ENCODE measurements at places on chromosomes 12 and 14. TPM values are rescaled to one million over a fixed set of nuclear protein-coding genes. Genes with fewer than 3 reads are reported as not detected.

Gene GPR162
- polyA plus RNA-seq: 4.4 TPM

Gene FZD10
- polyA plus RNA-seq: 0.37 TPM

Gene CEP170B
- 8.3 TPM for polyA plus RNA-seq

Gene PPM1H
- polyA plus RNA-seq: 7.8 TPM

Gene CLEC1B
- 0.48 TPM for polyA plus RNA-seq

Gene TROAP
- 12.4 TPM for polyA plus RNA-seq

Gene FKBP11
- polyA plus RNA-seq: 36.7 TPM

Gene LYZ
- 233 TPM for polyA plus RNA-seq

Gene AMDHD1
- polyA plus RNA-seq: 2.2 TPM

Gene KRT80
- polyA plus RNA-seq: 4.8 TPM

Gene P2RX2
- 2.5 TPM for polyA plus RNA-seq

Gene RNF212B
- 0.07 TPM for polyA plus RNA-seq

Gene ZFHX2
- 0.48 TPM for polyA plus RNA-seq

Gene PDZRN4
- 0.48 TPM for polyA plus RNA-seq

Gene KRT77
- 4.1 TPM for polyA plus RNA-seq

Gene MYG1
- polyA plus RNA-seq: 57.9 TPM

Gene MMAB
- polyA plus RNA-seq: 28.7 TPM

Gene GUCY2C
- 0.14 TPM for polyA plus RNA-seq

Gene RNASE7
- 1.6 TPM for polyA plus RNA-seq

Gene GSG1
- polyA plus RNA-seq: 0.14 TPM

Gene PDE3A
- polyA plus RNA-seq: 2.2 TPM

Gene TRIAP1
- polyA plus RNA-seq: 50.3 TPM

Gene CCDC175
- not detected for polyA plus RNA-seq

Gene SYCP3
- 1.4 TPM for polyA plus RNA-seq

Gene CDK17
- polyA plus RNA-seq: 32.9 TPM

Gene PLCZ1
- not detected for polyA plus RNA-seq

Gene RNU4-1
- polyA plus RNA-seq: not detected

Gene TC2N
- polyA plus RNA-seq: 23.9 TPM

Gene APOLD1
- polyA plus RNA-seq: 13.9 TPM

Gene SIX1
- polyA plus RNA-seq: 21.4 TPM

Gene OAS3
- 10.2 TPM for polyA plus RNA-seq

Gene ATL1
- polyA plus RNA-seq: 2.6 TPM

Gene PGF
- polyA plus RNA-seq: 7.5 TPM

Gene LRRC10
- 0.05 TPM for polyA plus RNA-seq

Gene CD63
- polyA plus RNA-seq: 598 TPM

Gene PUS7L
- 3.0 TPM for polyA plus RNA-seq

Gene TNS2
- 40.4 TPM for polyA plus RNA-seq

Gene SMCO2
- 2.6 TPM for polyA plus RNA-seq

Gene SYT1
- polyA plus RNA-seq: 0.82 TPM

Gene DLK1
- 6.9 TPM for polyA plus RNA-seq

Gene CAPZA3
- polyA plus RNA-seq: 0.05 TPM

Gene FAM181A
- 0.11 TPM for polyA plus RNA-seq
